ENCODE measurements at places on chromosomes 1 and 21. TPM values are rescaled to one million over a fixed set of nuclear protein-coding genes. Genes with fewer than 3 reads are reported as not detected.

The ERG gene
- 0.66 TPM for total RNA-seq

The RGS4 gene
- total RNA-seq: 538 TPM

The PTCH2 gene
- total RNA-seq: 0.22 TPM

The RCC1 gene
- 21.9 TPM for total RNA-seq

The OR2G6 gene
- under 0.01 TPM for total RNA-seq

The CORT gene
- total RNA-seq: not detected

The POFUT2 gene
- total RNA-seq: 54.7 TPM

The DNALI1 gene
- total RNA-seq: 6.3 TPM

The KLHDC8A gene
- not detected for total RNA-seq

The NCDN gene
- total RNA-seq: 36.4 TPM

The TRIM45 gene
- total RNA-seq: 0.88 TPM

The UBL4B gene
- total RNA-seq: not detected

The PAQR6 gene
- 0.29 TPM for total RNA-seq

The SPRR2G gene
- total RNA-seq: not detected

The AIRE gene
- not detected for total RNA-seq

The HSD3B2 gene
- total RNA-seq: not detected

The FAM72A gene
- 7.3 TPM for total RNA-seq

The OR6Y1 gene
- total RNA-seq: not detected

The AK5 gene
- 17.1 TPM for total RNA-seq

The CFAP298 gene
- 18.2 TPM for total RNA-seq

The ATP1A4 gene
- total RNA-seq: not detected

The PPM1J gene
- total RNA-seq: 0.66 TPM

The CD247 gene
- not detected for total RNA-seq

The HES3 gene
- not detected for total RNA-seq

The LRRC38 gene
- total RNA-seq: not detected

The TMPRSS15 gene
- total RNA-seq: not detected

The VANGL2 gene
- not detected for total RNA-seq

The SPAG17 gene
- total RNA-seq: not detected

The COL8A2 gene
- 6.7 TPM for total RNA-seq

The SYCP1 gene
- not detected for total RNA-seq

The DISC1 gene
- total RNA-seq: 12.7 TPM

The KIF26B gene
- total RNA-seq: 45.3 TPM

The FNDC5 gene
- total RNA-seq: 0.22 TPM

The MRPL9 gene
- 87.5 TPM for total RNA-seq

The HEYL gene
- total RNA-seq: 0.57 TPM

The LHX8 gene
- not detected for total RNA-seq

The WLS gene
- total RNA-seq: 107 TPM

The PM20D1 gene
- not detected for total RNA-seq
